Endothelial cell of umbilical vein (primary cell): ENCODE measurements at places on chromosomes 5 and 9. TPM values are rescaled to one million over a fixed set of nuclear protein-coding genes. Genes with fewer than 3 reads are reported as not detected.

- DNase-seq, result no peak
Measured at GRCh38 chr5:91188755-91189154, 194.4 kb downstream of the ARRDC3 start.

SLC25A2 gene
- polyA plus RNA-seq, result not detected in 2 replicates

DNA sequence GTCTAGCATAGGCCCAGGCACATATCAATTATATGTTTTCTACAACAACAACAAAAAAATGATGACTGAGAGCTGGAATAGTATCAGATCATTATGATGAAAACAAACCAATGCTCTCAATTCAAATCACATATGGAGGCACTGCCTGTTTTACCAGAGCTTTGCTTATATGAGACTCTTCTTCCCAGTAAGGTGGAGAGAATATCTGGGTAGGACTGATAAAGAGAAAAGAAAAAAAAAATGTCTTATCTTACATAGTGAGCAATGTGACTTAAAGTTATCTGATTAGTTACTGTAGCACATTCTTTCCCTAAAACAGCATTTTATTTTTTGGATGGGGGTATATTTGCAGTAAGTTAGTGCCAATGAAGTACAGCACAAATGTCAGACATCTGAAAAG lies 154.8 kb downstream of the RAB3C start:
- no peak for DNase-seq

DNA sequence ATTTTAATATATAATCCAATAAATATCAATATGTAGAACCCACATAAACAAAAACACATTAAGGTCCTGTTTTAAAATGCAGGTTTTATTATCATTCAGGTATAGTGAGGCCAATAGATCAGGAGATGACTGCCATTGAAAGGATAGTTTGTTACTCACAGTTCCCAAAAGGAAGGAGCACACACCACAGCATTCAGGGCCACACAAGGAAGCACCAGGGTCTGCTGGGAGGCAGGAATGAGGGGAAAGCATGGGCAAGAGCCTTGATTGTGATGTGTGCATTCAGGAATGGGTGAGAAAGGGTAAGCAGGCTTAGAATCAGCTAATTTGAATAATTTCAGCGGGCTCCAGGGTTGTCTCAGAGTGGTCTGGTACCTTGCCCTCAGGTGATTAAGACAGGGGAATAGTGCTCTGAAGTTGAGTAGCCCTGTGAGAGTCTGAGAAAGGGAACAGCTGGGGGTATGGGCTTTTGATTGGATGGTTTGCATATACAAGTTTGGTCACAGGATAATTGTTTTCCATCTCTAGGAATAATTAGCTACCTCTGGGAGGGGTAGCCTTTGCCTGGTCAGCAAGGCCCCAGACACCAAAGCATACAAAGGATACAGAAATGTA lies 19.8 kb upstream of the OTULIN start:
- no peak for DNase-seq

TSPAN17 gene
- 64.1 and 73.3 TPM in 2 replicates for polyA plus RNA-seq

- DNase-seq, result no peak
Measured at GRCh38 chr9:106075960-106076327, 381.6 kb downstream of the TMEM38B start.

- DNase-seq, result no peak
Measured at GRCh38 chr5:155850370-155850769, 476.6 kb upstream of the SGCD start.

PCDHB5 gene
- 0.49 and 0.80 TPM in 2 replicates for polyA plus RNA-seq

GRCh38 chr5:88770276-88771257 lies 112.4 kb downstream of the MEF2C start:
- peak; percentile 33 for DNase-seq

GRCh38 chr9:77498891-77499290 lies 149.2 kb downstream of the GNA14 start:
- DNase-seq, result no peak

- DNase-seq, result peak; percentile 48
Measured at GRCh38 chr5:55997742-55998351, 3.1 kb upstream of the IL6ST start.

- no peak for DNase-seq
Measured at GRCh38 chr5:172441262-172441751, 13.0 kb downstream of the SH3PXD2B start.

CNTRL gene
- polyA plus RNA-seq, result 5.4 and 6.1 TPM in 2 replicates

- DNase-seq, result no peak
Measured at GRCh38 chr5:30267026-30267425, 926.5 kb upstream of the CDH6 start.

- DNase-seq, result peak; percentile 35
Measured at GRCh38 chr9:6805532-6805931, 47.8 kb downstream of the KDM4C start.

DNA sequence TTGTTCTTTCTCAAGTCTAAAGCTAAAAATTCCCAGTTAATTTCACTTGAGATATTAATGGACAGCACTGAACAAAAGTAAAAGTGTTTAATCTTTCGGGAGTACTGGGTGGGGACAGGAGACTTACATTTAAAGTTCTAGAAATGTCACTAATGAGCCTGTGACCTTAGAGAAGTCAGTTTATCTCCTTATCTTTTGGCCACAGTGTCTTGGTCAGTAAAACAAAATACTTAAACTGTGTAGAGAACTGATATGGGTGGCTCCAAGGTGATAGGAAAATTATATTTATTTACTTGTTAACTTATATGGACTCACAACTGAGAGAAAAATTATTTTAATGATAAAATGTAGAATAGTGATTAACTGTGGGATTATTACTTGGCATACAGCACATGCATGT lies 8.9 kb downstream of the IPO11 start:
- no peak for DNase-seq

CATSPER3 gene
- polyA plus RNA-seq, result 0.35 and 0.43 TPM in 2 replicates

- DNase-seq, result no peak
Measured at GRCh38 chr9:135780086-135780485, 78.1 kb downstream of the KCNT1 start.

GRCh38 chr5:172881691-172882370 lies 47.8 kb downstream of the ERGIC1 start:
- DNase-seq, result peak; percentile 61

- peak; percentile 47 for DNase-seq
Measured at GRCh38 chr5:33969572-33970452, 14.7 kb downstream of the SLC45A2 start.

- peak; percentile 38 for DNase-seq
Measured at GRCh38 chr9:77841739-77842386, 189.7 kb downstream of the GNAQ start.

- DNase-seq, result no peak
Measured at GRCh38 chr5:1437876-1438559, 7.2 kb downstream of the SLC6A3 start.

GRCh38 chr5:124649491-124650146 lies 96.8 kb downstream of the ZNF608 start:
- DNase-seq, result peak; percentile 98

SLC45A2 gene
- not detected in 2 replicates for polyA plus RNA-seq

GRCh38 chr9:120892748-120893610 lies 16.0 kb upstream of the PHF19 start:
- DNase-seq, result peak; percentile 96

DNA sequence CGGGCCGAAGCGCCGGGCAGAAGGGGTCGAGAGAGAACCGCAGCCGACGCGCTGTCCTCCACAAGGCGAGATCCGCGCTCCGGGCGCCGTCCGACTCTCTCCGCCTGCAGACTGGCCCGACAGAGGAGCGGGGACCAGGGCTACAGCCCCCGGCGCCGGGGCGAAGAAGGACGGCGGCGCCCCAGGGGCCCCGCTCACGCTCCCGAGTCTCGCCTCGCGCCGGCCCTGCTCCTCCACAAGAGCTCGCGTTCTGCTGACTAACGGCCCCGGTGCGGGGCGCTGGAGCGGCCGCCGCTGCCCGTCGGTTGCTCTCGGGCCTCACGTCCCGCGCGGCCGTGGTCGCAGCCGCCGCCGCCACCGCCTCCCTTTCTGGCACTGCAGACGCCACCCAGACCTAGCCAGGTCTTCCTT lies 338 bp downstream of the ABHD17B start:
- no peak for DNase-seq

DNA sequence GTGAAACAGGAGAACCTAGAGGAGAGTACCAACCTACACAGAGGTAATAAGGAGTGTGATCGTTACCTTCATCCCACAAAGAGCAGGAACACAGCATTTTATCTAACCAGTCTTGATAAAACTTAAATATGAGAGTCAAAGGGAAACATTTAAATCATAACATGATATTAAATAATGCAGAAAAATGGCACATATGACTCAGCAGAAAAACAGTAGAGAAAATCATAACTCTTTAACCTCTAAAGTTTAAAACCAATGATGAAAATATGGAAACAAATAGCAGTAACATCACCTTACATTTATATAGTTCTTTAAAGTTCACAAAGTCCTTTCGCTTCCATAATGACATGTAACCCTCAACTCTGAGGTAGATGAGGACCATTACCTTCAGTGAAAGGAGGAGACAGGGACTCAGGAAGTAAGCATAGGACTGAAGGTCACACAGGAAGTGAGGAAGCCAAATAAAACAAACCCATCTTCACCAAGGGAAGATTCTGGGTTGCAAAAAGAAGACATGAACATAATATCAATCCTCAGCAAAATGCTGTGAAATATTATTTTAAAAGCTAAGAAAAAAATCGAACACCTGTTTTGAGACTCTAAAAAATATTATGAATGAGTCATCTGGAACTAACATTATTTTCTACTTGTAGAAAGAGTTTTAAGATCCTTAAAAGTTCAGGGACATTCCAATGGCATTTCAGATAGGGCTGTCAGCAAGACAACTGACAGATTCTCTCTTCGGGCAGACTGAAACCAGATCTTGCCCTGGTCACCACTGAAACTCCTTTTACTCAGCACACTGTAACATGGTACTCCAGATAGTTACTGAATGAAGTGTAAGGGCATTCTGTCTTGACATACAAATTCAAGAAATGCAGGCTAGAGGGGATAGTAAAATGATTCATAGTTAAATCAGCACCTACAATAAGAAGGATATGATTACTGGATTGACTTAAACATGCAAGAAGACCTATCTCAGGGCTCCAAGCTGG lies 148.5 kb downstream of the EPB41L4A start:
- DNase-seq, result no peak

- DNase-seq, result peak; percentile 42
Measured at GRCh38 chr9:33140401-33141360, 26.5 kb downstream of the B4GALT1 start.

RABGAP1 gene
- 17.8 and 19.0 TPM in 2 replicates for polyA plus RNA-seq

- peak; percentile 71 for DNase-seq
Measured at GRCh38 chr5:139847790-139848507, 52.3 kb downstream of the PSD2 start.

DNA sequence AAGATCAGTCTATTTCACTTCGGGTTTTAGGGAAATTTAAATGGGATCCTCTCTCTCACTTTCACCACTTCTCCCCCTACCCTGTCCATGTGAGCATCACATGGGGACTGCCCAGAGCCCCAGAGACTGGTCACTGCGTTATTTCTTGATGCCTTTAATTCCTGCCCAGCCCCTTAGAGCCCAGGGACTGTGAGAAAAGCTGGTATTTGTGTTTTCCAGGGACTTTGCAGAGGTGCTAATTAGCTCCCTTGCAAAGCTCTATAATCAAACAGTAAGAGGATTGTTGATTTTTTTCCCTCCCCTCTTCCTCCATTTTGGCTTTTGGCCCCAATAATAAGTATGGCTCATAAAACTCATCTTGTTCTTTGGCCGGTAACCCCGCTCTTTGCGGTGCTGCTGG lies 35.6 kb downstream of the NTRK2 start:
- no peak for DNase-seq

- DNase-seq, result no peak
Measured at GRCh38 chr5:103474677-103475076, 87.9 kb downstream of the NUDT12 start.

DNA sequence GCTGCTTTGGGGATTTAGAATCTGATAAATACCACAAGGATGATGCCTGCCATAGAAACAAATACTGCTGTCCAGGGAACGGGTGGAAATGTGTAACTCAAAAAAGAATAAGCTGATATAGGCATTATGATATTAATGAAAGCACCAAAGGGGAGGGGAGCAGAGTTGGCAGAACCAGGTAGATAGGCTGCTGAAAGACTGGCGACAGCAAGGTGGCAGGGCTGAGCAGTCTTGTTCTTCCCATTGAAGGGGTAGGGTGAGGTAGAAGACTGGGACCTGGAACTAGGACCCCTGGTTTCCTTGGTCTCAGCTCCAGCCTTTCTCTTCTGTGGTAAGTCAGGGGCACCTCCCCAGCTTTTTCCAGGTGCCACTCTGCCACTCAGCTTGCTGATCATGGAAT lies 31.4 kb upstream of the TMOD1 start:
- DNase-seq, result no peak

ZNF79 gene
- 6.1 and 6.3 TPM in 2 replicates for polyA plus RNA-seq

OR1J2 gene
- polyA plus RNA-seq, result not detected in 2 replicates

C9orf50 gene
- polyA plus RNA-seq, result 0.05 TPM in 1 of 2 replicates, not detected in the other

GRCh38 chr9:111955048-111955447 lies 58.4 kb downstream of the UGCG start:
- no peak for DNase-seq

- DNase-seq, result no peak
Measured at GRCh38 chr5:93385655-93386054, 195.4 kb downstream of the NR2F1-AS1 start.

KLHL3 gene
- polyA plus RNA-seq, result 7.5 and 8.8 TPM in 2 replicates

GRCh38 chr5:159802661-159803060 lies 113.6 kb upstream of the ADRA1B start:
- no peak for DNase-seq

DNA sequence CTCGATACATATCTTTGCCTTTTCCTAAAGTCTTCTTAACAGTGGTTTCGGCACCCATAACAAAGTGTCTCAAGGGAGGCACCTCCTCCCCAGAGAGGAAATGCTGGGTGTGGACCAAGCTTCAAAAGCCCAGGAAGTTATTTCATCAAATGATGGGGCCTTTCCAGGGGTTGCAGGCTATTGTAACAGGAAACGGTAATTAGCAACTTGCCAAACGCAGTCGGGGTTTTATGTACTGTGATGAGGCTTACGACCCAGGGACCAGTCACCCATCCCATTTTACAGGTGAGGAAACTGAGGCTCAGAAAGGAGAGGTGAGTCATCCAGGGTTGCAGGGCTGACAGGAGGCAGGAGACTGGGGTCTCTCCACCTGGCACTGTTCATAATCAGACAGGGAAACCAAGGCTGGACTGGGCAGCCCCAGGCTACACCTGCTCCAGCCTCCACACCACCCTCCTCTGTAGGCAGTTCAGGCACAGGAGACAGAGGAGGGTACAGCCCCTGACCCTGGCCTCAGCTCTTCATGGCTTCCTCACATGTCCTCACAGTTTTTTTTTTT lies 30.0 kb upstream of the SUSD3 start:
- no peak for DNase-seq

SPEF2 gene
- 0.28 and 0.43 TPM in 2 replicates for polyA plus RNA-seq

GRCh38 chr5:98259595-98259994 lies 513.9 kb upstream of the RGMB start:
- no peak for DNase-seq

DNA sequence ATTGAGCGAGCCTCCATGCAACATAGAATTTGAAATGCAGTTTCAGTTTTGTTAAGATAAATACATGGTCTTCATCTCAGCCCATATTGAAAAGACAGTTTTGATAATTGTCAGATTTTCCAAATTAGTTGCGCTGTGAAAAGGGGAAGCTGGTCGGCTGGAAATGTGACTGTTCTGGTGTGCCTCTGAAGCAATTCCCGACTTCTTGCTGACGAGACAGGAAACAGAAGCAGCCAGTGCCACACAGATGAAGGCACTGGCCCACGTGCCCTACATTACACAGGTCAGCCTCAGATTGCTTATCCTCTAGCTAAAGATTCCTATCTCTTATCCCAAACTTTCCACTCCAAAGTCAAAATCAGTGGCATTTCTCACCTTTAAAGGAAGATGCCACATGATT lies 214.1 kb upstream of the TLE4 start:
- DNase-seq, result no peak

- peak; percentile 14 for DNase-seq
Measured at GRCh38 chr9:96450613-96451528, 902 bp downstream of the HABP4 start.

- no peak for DNase-seq
Measured at GRCh38 chr9:81239388-81239787, 450.0 kb downstream of the TLE1 start.
